ENCODE measurements at places on chromosomes 11 and 22.

GRCh38 chr11:19766206-19766605, 53.6 kb downstream of the NAV2 start:
- DNase-seq, result no peak

DNA sequence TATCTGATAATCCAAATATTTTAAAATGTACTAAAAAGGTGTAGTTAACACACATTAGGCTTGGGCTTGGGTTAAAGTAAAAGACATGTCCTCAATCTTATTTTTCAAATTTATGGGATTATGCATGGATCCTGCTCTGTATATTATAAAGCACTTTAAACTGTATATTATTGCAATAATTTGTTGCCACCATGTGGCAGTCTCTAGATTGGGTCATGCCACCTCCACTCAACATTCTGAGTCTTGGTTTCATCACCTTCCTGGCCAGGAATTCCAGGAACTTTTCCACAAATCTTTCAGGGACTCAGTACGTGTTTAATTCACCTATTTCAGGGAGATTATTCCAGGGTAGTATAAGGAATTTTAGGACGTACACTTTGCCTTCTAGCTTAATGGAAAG, 695.5 kb downstream of the FAM181B start:
- no peak for DNase-seq

DNA sequence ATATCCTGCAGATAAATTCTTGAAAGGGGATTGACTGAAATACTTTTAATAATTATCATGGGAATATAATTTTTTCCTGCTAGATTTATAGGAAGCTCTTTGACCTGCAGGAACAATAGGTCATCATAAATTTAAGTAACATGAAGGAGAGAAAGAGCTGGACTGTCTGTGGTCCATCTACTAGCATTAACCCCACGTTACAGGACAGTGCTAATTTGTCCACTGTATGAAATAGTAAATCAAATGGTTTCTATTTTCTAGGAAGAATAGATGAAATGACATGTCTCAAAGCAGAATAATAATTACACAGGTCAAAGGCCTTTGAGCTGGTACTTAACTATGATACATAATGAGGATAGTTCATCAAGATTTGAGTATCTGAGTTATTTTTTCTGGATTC, 825.4 kb upstream of the CNTN5 start:
- DNase-seq, result no peak

DNA sequence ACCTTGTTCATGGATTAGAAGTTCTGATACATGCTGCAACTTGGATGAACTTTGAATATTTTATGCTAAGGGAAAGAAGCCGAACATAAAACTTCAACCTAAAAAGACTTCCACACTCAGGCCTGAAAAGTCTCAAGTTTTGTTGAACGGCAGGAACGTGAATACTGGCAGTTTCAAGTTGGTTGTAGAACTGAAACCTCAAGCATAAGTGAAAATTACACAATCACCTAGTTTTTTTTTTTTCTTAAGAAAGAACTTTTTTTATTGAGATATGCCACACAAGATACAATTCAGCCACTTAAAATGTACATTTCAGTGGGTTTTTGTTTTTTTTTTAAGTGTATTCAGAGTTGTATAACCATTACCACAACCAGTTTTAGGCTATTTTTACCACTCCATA, 50.8 kb upstream of the ADORA2A start:
- DNase-seq, result no peak

GRCh38 chr11:115652094-115652493, 147.9 kb upstream of the CADM1 start:
- DNase-seq, result no peak

GRCh38 chr11:65290448-65291165, 24.1 kb upstream of the CDC42EP2 start:
- DNase-seq, result no peak
